ENCODE measurements at places on chromosomes 6 and 20. TPM values are rescaled to one million over a fixed set of nuclear protein-coding genes. Genes with fewer than 3 reads are reported as not detected.
A peak's percentile ranks its signal among the peaks of the same experiment; 100 is the strongest.

GRCh38 chr6:1437553-1438406, 48.4 kb downstream of the FOXF2 start:
- DNase-seq, result no peak

- DNase-seq, result no peak
Observed at GRCh38 chr6:155325700-155326516, 11.6 kb upstream of the TFB1M start.

DNA sequence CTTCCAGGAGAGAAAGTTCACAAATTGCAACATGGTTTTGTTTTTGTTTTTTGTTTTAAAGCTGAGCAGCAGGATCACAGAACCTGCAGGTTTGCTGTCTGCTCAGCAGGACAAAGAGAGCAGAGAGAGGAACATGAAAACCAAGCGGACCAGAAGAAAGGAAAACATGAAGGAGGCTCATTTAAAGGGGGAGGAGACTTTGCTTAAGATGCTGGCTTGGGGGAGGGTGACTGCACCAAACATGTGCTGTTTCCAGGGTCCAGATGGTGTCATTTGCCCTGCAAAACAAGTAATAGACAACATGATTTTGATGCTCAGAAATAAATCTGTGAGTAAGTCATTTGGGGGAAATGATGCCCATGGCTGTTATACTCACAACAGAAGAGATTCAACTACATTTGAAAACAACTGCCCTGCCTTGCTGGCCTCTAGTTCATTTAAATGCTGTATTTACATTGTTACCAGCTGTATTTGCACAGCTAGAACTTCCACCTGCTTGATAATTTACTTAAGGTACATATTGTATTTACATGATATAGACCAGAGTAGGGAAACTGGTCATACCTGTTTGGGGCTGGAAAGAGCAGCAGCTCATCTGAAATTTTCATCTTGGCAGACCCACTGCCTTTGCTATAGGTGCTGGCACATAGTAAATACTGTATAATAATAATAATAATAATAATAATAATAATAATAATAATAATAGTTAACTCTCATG, 32.2 kb upstream of the CHD6 start:
- DNase-seq, result no peak

DNA sequence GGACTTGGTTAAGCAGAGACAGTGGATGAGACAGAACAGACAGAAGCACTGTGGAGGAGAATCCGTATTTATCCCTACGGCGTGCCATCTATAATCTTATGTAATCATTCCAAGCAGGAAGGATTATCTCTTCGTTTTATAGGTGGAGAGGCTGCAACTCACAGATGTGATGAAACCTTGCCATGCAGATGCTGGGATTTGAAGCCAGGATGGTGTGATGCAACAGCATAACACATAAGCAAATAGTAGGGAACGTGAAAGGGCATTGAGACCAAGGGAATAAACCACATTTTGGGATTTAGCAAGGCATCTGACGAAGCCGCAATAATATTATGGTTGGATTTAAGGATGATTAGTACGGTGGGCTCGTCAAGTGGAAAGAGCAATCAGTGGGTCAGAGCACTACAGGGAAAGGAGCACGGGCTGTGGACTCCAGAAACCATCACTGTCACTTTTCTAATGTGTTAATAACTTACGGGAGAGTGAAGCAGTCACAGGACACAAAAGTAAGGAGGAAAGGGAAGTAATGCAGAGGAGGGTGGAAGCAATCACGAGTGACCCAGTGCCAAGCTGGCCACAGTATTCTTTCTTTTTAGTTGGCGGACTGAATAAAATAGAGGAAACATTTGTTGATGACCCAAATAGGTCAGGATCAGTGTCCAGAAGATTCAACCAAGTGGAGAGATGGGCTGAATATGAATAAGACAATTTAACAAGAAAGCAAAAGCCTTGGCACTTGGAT, 119.6 kb upstream of the EDN1 start:
- DNase-seq, result no peak

- no peak for DNase-seq
Observed at GRCh38 chr6:123016431-123017103, 20.5 kb downstream of the CLVS2 start.

GRCh38 chr6:30557683-30557981, 537 bp downstream of the PRR3 start:
- DNase-seq, result no peak

DNA sequence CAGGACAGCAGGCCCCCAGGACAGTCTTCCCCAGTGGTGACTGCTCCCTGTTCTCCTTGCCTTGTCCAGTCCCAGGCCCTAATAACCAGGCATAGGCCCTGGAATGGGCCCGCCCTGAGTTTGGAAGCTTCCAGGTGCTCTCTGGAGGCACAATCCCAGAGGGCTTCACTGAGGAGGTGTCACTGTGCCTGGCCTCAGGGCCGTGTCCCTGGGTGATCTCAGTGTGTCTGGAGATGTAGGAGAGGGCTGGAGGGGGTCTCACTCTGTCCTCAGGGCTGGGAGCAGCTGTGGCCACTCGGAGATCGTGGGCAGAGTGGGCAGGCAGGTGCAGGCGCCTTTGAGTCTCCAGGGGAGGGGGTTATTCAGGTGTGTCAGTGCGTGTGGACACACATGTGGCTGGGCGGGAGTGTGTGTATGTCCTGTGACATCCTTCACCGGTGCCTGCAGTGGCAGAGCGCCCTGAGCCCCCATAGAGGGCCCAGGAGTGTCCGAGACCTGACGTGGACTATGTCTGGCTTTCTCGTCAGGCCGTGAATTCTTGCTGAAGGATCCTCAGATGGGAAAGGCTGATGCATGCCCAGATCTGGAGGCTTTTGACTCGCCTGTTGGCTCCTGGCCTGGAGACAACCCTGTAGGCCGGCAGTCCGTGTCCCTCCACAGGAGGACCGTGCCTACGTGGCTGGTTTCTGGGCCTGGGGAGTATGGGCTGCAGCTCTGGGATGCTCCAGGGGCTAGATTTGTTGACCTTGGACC, 5.5 kb upstream of the NPBWR2 start:
- DNase-seq, result peak; percentile 13

GRCh38 chr6:56246541-56246880, 869 bp downstream of the COL21A1 start:
- DNase-seq, result no peak

DNA sequence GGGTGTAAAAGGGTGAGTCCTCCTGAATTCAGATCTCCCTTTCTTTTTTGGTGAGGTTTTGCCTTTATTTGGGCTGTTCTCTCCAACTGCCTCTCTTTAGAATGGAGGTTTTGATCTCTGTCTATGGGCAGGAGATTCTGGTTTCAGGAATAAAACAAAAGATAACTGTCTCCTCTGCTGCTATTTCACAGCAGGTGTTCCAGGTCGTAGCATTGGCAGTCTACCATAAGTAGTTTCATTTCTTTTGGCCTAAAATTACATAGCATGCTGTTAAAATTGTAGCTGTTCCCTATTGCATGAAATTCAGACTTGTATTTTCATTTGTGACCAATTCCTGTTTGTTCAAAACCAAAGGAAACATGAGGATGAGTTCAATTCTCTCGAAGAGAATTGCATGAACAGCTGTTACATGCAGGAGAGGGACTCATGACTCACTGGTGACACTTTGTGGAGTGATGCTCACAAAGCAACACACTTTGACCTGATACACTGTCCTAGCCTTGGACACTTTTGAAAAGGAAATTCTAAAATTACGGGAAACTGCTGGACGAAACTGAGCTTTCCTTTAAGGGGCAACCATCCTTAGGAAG, 76.8 kb upstream of the SIRPG start:
- no peak for DNase-seq

GRCh38 chr6:137313211-137313610, 94.0 kb upstream of the IFNGR1 start:
- DNase-seq, result no peak

- no peak for DNase-seq
Observed at GRCh38 chr6:52231406-52232127, 12.7 kb downstream of the IL17F start.

DNA sequence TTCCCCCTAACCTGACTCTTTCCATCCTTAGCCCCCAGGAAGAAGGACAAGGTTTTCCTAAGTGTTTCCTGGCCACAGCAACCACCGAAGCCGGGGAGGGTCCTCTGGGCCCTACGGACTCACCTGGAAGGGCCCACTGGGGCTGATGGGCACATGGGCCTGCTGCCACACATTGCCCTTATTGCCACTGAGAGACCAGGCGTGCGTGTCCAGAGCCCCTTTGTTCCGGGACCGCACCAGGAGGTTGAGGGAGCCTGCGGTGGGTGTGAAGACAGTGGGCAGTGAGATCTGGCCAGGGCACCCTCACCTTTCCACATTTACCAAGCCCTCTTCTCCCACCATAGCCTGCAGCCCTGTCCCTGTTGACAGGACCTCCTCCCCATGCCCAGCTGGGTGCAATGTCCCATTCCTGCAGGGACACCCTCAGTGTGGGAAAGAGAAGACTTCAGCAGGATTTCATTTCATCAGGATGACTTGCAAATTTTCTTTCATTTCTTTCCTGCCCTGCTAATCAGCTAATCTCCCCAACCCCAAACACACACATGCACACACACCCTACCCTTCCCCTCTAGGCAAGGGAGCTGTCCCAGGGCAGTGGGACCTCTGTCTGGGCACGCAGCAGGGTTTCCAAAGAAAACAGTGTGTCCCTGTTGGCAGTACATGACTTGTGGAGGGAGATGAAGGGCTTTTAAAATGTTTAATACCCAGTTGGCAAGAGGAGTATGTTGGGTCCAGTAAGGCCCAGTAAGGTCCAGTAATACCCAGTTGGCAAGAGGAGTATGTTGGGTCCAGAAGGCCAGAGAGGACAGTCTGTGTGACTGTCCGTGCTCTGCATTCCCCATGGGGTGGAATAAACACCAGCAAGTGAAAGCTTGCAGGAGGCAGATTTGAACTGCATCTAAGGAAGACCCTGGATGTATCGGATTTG, 59.0 kb downstream of the MDGA1 start:
- DNase-seq, result no peak

DNA sequence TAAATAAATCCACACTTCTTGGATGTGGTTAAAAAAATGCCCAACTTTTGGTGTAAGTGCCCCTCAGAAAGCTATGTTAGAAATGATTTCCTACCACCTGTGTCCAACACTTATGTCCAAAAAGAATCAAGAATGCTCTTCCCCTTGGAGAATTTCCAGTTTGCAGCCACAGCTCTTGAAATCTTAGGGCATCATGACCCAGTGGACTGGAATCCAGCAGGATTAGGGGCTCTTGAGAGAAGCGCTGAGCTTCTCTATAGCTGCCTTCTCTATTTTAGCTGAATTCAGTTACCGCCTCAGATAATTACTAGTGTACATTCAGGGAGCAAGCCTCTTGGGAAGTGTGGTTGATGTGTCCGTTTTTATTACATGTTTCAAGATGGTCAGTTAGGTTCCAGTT, 2.5 kb downstream of the PHACTR1 start:
- no peak for DNase-seq

- DNase-seq, result no peak
Observed at GRCh38 chr20:22762576-22763256, 178.3 kb upstream of the FOXA2 start.

ZKSCAN3 gene
- 2.9 TPM for total RNA-seq

MUC21 gene
- not detected for total RNA-seq

WFDC10B gene
- total RNA-seq, result not detected

HAO1 gene
- not detected for total RNA-seq

CD93 gene
- total RNA-seq, result 104 TPM

ETV7 gene
- 0.56 TPM for total RNA-seq

HLA-DMB gene
- 79.6 TPM for total RNA-seq

Measured in omental fat pad (tissue), 4 donors.